ENCODE measurements at places on chromosomes 5 and 9.

GRCh38 chr5:172322028-172322965, 38.7 kb upstream of the UBTD2 start:
- H3K27me3 ChIP-seq, result no peaks in the 10 kb centered on the region
- H3K27ac ChIP-seq, result no peak overlapping the region
- no peak for DNase-seq

DNA sequence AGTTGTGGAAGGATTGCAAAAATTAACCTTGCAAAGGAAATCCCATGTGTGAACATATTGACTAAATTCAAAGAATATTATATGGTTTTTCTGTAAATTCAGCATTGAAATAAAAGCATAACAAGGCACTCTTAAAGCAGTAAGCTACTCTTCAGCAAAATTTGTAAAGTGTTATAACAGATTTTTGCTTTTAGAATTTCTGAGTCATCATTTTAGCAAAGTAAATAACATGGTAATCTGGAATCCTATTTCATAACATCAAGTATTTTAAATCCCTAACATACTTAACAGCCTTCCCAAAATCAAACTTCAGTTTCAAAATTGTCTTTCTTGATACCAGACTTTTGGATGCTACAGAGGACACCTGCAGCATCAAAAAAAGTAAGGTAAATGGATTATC, 436.0 kb upstream of the CDH9 start:
- no peaks in the 10 kb centered on the region for H3K36me3 ChIP-seq
- no peak for DNase-seq
- no peaks in the 10 kb centered on the region for H3K27me3 ChIP-seq
- no peak overlapping the region for H3K27ac ChIP-seq
- no peaks in the 10 kb centered on the region for H3K4me1 ChIP-seq

- H3K36me3 ChIP-seq, result no peaks in the 10 kb centered on the region
- peaks cover 10% of the 10 kb centered on the region for H3K4me1 ChIP-seq
These were observed 2.1 kb upstream of the HSDL2 start for GRCh38 chr9:112377684-112378327.

DNA sequence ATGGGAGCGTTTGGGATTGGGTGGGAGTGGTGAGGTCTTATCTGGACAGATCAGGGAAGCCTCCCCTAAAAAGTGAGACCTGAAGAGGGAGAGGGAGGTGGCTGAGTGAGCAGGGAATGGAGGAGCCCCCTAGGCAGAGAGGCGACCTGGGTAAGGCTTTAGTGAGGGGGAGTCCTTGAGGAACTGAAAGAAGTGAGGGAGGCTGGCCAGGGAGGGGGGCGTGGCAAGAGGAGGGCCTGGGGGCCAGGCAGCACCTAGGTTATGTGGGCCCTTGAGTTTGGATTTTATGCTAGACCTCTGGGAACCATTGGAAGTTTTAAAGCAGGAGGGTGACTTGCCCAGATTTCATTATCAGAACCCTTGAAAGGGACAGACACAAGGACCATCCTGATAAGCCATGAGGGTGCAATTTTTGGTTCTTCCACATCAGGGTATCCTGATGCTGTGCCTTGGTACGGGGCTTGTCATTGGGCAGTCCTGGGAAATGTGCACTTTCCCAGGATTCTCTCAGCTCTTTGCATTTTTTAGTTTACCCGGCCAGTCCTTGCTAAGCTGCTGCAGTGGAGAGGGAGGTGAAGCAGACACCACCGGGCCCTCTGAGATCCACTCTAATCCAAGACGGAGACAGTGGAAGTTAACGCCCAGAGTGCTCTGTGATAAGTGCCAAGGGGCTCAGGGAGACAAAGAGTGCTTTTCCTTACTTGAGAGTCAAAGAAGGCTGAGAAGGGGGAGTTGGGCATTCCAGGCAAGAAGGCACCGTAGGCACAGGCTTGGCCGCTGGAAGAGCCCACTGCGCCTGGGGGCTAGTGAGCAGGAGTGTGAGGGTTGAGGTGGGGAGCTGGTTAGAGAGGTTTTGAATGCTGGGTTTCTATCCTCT, 16.1 kb downstream of the GSN start:
- no peaks in the 10 kb centered on the region for H3K36me3 ChIP-seq
- no peak overlapping the region for H3K4me3 ChIP-seq
- no peak overlapping the region for H3K27ac ChIP-seq
- H3K4me1 ChIP-seq, result no peaks in the 10 kb centered on the region
- no peaks in the 10 kb centered on the region for H3K27me3 ChIP-seq
- no peak for DNase-seq

DNA sequence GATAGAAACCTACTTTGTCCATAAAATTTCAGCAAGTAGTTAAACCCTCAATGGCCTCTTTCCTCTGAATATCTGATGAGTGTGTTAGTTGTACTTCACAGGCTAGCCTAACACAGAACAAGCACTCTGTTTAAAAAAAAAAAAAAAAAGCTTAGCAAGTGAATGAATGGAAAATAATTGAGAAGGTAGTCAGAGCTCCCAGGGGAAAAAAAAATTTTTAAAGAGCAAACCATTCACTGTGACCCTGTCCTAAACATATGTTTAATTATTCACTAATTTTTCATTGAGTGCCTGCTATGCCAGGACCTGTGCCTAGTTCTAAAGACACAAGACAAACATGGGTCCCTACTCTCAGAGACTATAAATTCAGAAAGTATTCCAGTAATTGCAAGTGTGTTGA, 69.3 kb downstream of the SH3RF2 start:
- H3K4me3 ChIP-seq, result no peak overlapping the region
- H3K27me3 ChIP-seq, result no peaks in the 10 kb centered on the region
- H3K4me1 ChIP-seq, result no peaks in the 10 kb centered on the region
- DNase-seq, result no peak
- no peaks in the 10 kb centered on the region for H3K36me3 ChIP-seq
- no peak overlapping the region for H3K27ac ChIP-seq

DNA sequence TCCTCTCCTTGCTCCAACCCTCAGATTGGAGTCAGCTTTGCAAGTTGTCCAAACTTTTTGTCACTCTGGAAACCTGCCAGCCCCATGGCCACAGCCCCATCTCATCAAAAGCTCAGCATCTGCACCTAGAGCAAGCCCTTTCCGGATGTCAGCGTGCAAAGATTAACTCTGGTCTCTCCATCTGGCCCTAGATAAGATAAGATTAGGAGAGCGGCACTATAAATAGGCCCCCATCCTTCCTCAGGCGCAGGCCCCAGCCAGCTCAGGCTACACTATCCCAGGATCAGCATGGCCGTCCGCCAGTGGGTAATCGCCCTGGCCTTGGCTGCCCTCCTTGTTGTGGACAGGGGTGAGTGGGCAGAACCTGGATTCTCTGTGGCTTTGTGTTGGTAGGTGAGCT, at the start of gene SPINK4:
Gene SPINK4, plus strand, starts transcription at position 247 of the 400 bp plus-strand sequence. Its CDS starts 42 bp downstream, at position 289.
- H3K36me3 ChIP-seq, result no peaks in the 10 kb centered on the region
- no peak within 1 kb of the TSS for H3K27ac ChIP-seq
- H3K4me3 ChIP-seq, result no peak within 1 kb of the TSS
- no peaks in the 10 kb centered on the region for H3K27me3 ChIP-seq
